ENCODE measurements at places on chromosomes 13 and 19.

DNA sequence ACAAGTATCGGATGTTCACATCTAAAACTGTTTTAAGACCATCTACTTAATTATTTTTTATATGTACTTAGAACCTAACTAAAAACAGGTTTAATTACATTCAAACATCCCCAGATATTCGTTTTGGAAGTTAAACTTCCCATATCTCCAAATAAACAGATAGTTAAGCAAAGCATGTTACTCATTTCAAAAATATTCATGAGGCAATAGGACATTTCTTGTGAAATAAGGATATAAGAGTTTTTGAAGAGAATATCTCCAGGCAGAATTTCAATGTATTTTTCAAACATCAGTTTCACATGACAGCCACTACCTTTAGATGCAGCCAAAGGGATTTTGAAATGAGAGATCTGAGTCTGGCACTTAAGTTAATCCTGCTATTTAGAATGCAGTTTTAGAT is 697.5 kb downstream of the SLITRK1 start:
- no peak for DNase-seq

GRCh38 chr13:113112893-113113845 is 7.6 kb downstream of the F7 start:
- no peak for DNase-seq

DNA sequence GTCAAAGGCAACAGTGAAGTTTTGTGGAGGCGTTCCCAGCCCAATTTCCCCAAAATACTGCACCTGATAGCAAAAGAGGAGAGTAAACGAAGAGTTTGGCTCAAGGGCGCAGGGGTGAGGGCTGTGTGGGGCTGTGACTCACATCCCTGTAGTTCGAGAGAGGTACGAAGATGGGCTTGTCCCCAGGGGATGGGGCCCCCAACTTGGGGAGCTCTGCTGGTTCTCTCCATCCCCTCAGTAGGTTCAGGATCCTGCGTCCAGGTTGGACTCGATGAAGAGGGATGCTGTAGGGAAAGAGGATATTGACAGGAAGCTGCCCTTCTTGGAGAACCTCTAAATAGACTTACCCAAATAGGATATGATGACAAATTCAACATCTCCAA is 3.4 kb downstream of the NAPSA start:
- no peak for DNase-seq

DNA sequence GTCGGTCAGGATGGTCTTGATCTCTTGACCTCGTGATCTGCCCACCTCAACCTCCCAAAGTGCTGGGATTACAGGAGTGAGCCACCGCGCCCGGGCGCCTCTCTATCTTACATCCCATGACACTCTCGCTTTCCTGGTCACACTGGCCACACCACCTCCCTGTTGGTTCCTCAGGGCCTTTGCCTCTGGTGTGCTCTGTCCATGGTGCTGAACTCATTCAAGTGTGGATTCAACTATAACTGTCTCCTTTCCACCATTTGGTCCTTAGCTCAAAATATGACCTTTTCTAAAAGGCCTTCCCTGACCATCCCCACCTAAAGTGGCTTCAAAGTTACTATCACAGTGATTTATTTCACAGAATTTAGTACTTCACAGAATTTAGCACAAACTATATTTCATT is 3.7 kb upstream of the SMIM17 start:
- peak; percentile 48 for DNase-seq

DNA sequence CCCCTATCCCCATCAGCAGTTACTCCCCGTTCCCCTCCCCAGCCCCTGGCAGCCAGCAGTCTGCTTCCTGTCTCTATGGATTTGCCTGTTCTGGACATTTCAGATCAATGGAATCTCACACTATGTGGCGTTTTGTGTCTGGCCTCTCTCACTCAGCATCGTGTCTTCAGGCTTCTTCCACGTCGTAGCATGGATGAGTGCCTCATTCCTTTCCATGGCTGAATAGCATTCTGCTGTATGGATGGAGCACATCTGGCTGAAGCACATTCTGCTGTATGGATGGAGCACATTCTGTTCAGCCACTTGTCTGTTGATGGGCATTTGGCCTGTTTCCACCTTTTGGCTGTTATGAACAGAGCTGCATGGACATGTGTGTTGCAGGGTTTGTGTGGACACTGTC is 29.5 kb downstream of the CRTC1 start:
- no peak for DNase-seq

DNA sequence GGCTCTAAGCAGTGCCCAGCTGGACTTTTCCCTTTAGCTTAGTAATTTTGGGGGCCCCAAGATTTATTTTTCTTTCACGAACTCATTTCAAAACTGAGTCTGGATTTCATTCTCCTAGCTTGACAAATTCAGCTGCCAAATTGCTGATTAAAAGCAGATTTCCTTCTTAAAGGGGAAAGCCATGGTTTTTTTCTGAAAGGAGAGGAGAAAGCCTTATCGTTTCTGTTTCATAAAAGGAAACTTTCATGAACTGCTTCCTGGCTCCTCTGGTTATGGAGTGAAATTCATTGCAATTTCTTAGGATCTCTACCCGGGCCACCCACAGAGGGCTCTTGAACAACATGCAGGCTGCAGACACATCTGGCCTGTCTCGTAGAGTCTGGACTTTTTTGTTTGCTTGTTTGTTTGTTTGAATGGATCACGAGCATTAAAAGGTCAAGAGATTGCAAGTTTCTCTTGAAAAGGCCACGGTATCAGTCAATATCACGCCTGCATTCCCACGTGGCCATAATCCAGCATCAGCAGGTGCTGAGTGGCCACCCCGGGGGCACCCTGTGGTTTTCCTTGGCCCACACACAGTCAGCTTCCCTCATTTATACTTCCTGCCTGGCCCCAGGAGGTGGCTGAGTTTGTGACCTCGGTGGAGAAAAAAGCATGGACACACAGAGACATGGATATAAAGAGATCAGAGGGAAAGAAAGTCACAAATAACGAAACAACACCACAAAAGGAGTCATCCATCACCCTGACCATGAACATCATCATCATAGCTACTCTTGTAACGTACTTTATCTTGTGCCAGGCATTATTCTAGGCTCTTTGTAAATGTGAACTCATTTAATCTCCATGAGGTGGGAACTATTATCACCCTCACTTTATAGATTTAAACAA is 10.5 kb upstream of the KLK4 start:
- peak; percentile 36 for DNase-seq

GRCh38 chr19:45814851-45815480 is at the start of gene RSPH6A:
RSPH6A (minus strand) TSS chr19:45815308; CDS start chr19:45815176, 132 bp downstream.
- DNase-seq: peak; percentile 68

DNA sequence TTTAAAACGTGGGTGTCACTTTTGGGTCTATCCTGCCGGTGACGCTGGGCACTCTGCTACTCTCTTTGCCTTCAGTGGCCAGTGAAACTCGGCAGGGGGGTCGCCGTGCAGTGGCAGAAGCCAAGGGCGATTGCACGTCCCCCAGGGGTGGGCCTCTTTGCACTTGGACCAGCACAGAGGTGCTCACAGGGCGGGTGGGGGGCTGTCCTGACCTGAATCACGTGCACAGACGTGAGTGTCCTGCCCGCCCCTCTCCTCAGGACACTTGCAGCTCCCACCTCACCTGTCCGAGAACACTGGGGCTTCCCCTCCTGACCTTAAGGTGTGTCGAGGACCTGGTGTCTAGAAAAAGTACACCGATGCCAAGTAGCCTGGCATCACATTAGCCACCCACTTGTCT is 16.1 kb downstream of the COL4A1 start:
- DNase-seq: no peak

GRCh38 chr13:75906315-75906714 is 270.2 kb downstream of the LMO7 start:
- peak; percentile 23 for DNase-seq

GRCh38 chr13:110993788-110994187 is 78.9 kb upstream of the ANKRD10 start:
- DNase-seq: peak; percentile 54

DNA sequence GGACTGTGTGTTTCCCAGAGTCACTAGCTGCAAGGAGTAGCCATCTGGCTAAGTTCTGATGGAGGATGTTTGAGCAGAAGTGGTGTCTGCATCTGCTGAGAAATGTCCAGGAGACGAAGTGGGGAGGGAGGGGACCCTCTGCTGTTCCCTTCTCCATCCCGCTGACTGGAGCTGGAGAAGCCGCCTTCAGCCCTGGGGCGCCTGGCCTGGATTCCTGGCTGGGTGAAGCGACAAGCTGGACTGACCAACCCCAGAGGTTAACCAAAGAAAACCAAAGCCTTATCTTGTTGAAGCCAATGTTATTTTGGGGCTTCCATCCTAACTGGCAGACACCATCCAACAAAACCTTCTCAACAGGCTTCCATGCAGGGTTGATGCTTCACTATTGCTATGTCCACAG is 67.6 kb downstream of the SLC7A1 start:
- no peak for DNase-seq

DNA sequence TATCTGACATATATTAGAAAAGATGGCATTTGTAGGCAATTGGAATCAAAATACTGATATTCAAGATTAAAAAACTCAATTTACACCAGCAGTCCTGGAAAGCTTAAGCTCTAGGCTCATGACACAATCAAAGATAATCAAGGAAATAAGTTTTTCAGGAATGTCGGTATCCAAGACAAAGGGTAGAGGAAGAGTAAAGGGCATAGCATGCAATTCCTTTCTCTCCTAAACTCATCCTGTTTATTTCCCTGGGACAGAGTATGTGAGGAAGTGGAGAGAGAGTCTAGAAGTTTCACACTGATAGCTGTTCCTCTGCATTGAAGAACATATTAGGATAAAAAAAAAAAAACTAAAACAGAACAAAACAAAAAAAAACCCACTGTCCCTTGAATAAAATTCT is 2452.1 kb downstream of the PCDH9 start:
- peak; percentile 17 for DNase-seq

DNA sequence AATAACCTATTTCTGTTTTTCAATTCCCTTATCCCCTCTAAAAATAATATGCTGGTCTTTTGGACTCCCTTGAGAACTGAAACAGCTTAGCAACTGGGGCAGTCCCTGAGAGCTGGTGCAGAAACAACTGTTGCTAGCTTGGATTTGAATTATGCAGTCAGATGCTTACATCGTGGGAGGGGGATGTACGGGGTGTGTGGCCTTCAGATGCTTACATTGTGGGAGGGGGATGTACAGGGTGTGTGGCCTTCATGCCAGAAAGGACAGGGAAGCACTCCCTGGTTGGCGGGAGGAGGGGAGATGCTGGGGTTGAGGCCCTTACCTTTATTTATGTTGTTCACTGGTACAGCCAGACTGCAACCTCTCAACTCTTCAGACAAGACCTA is 25.6 kb downstream of the LRCH1 start:
- no peak for DNase-seq

- DNase-seq: no peak
These were observed 397.3 kb upstream of the MIR17HG start for GRCh38 chr13:90950160-90950559.

DNA sequence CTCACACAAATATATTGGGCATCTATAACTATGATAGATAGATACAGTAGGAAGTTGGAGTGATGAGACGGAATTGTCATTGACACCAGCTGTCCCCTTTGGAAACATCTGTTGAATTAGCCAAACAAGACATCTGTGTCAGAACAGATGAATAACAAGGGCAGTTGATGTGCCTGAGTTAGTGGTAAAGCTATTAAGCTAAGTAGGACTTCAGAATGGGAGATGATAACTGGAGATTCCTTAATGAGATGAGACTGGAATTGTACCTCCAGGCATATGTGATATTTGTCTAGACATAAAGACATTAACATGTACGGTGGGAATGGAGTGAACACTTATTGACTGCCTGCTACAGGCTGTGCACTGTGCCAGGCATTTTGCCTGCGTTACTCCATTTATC is 78.7 kb downstream of the MBNL2 start:
- no peak for DNase-seq

DNA sequence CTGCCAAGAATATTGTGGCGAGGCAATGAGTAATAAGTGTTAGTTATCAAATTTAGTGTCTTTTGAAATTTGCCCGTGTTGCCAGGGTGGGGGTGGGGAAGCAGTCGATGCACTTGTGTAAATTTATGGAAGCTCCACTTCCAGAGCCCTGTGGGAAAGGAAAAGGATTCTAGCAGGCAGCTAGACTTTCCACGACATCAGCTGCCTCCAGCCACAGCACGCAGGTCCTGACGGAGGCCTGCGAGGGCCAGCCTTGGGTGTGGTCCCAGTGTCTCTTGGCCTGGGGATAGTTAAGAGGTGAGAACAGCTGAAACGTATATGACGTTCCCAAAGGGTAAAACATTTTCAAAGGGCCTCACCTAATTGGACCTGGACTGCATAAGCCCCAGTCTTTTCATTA is 433.0 kb downstream of the TSHZ3 start:
- no peak for DNase-seq

DNA sequence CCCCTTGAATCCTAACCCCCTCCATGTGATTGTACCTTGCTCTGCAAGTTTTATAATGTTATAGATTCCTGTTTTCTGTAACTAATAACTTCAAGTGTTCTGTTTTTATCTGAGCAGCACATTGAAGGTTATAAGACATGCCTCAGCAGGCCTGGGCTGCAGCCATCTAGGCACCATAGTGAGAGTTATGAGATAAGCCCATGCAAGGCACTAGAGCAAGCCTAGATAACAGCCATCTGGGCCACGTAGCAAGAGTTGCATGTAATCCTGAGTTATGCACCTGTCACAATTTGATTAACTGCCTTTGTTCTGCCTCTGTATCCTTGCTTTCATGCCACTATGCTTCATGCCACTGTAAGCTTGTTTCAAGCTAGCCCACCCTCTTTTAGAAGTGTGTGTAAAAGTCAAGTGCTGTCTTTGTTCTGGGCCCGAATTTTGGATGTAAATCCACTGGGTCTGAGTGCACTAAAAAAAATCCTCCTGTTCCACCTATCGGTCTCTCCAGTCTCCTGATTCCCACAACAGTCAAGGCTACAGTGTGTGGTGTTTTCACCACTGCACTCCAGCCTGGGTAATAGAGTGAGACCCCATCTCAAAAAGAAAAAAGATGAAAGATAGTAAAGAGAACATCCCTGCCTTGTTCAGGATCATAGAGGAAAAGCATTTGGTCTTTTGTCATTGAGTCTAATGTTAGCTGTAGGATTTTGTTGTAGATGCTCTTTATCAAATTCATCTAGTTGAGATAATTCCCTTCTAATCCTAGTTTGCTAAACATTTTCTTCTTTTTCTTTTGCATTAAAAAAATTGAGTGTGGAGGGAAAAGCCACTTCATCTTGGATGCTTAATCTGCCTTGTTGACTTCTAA is 16.0 kb upstream of the KBTBD6 start:
- no peak for DNase-seq

All from GM23338 (cell line).